Activated CD4-positive, alpha-beta T cell treated with anti-CD3 and anti-CD28 coated beads for 24 hours (primary cell): ENCODE measurements at places on chromosomes 3 and 15.

DNA sequence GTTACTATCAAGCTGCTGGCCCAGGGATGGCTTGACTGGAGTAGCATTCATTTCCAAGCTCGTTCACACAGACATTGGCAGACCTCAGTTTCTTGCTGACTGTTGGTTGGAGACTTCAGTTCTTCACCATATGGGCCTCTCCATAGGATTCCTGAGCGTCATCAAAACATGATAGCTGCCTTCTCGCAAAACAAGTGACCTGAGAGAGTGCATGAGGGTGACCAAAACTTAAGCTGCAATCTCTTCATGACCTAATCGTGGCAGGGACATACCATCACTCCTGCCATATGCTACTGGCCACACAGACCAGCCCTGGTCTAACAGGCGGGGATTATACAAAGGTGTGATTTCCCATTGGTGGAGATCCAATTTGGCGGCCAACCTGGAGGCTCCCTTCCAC lies 46.0 kb upstream of the C3orf22 start:
- no peak for DNase-seq

- DNase-seq, result no peak
Measured at GRCh38 chr15:52136442-52136980, 23.9 kb upstream of the BCL2L10 start.

DNA sequence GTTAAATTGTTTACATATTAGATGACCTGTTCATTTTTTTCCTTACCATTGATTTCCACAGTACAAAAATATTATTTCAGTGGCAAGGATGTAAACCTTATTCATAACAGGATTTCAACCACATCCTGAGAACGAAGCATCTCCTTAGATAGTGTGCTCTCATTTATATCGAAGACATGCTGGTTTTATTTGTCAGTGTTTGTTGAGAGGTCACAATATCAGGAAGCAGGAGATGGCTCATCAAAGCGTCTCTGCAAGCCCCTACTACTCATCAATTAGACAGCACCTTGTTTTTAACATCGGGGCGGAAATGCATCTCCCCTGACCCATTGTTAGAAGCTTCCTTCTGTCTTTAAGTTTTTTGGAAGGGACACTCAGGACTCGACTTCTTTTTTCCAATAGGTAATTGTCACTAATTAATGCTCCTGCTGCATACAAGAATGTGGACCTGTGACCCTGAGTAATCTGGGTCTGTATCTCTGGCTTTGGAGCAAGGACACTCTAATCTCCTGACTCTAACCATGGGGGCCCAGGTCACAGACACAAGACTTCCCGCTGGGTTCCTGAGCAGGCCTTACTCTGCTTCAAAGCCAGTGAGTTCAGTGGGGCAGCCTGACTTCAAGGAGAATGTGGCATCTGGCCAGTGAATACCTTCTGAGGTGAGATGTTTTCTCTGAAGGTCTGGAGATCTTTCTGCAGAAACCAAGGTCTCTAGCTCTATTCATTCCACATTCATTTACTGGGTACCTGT lies 50.3 kb downstream of the MECOM start:
- no peak for DNase-seq

GRCh38 chr15:101437618-101438481 lies 51.7 kb downstream of the PCSK6 start:
- DNase-seq, result no peak

DNA sequence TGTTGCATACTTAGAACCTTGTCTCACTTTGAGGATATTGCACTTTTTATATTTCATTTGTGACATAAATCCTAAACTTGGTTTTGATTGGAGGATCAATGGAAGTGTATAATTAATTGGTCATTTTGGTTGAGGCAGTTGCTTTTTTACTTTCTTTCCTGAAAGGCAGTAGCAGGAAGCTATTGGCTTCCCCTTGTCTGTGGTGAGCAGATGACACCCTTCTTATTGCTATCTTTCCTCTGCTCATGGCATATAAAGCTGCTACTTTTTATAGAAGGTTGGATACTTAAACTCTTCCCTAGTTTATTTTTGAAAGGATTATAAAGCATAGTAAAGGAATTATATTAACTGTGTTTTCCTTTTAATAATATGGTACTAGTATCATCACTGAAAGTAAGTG lies 28.6 kb downstream of the FAM98B start:
- DNase-seq, result no peak

DNA sequence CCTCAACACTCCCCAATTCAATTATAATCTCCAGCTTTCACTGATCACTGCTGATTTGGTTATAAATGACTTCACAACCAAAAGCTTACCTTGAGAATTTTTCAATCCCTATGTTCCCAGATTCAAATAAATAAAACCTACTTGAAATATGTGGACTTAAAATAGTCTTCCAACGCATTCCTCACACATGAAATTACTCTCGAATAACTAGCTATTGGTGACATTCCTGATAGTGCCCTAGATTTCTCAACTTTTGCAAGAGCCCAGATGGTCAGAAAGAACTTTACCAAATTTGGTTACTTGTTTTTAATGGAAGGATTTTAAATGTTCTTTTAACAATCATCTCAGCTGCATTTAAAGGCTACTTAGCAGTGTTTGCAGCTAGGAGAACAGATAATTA lies 605.5 kb downstream of the FHIT start:
- no peak for DNase-seq

- DNase-seq, result no peak
Measured at GRCh38 chr3:160754371-160754854, 1.6 kb upstream of the PPM1L start.

DNA sequence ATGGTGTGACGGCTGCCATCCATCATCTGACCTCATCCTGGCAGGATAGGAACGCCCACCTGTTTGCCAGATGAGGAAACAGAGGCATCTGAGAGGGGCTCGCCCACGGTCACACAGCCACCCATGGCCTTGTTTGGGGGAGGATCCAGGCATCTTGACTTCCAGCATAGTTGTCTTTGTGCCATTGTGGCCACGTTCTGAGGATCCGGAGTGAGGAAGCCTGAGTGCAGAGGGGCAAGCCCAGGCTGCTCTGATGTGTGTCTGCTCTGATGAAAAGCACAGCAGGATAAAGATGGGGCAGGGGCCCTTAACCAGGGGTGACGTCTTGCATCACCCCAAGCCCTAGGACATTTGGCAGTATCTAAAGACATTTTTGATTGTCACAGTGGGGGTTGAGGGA lies 58.7 kb downstream of the FGD5 start:
- DNase-seq, result no peak

- no peak for DNase-seq
Measured at GRCh38 chr3:110957247-110958025, 114.2 kb upstream of the NECTIN3 start.

DNA sequence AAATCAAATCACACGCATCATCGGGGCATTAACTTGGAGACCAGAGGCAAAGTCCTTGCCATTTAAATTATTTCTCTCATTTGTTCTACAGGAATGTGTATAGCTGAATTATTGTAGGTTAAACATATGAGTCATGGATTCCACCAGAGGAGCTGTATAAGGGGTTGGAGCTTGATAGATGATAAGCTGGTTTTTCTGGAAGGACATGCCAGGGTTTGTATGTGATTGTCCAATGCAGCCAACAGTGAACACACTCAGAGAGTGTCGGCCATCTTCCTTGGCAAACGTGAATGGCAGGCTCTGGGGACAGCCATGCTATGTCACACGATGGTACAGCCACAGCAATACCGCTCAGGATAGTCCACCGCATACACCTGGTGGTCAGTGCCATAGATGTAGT lies 25.1 kb downstream of the SSUH2 start:
- DNase-seq, result no peak

- no peak for DNase-seq
Measured at GRCh38 chr3:31353166-31353565, 179.6 kb upstream of the STT3B start.

DNA sequence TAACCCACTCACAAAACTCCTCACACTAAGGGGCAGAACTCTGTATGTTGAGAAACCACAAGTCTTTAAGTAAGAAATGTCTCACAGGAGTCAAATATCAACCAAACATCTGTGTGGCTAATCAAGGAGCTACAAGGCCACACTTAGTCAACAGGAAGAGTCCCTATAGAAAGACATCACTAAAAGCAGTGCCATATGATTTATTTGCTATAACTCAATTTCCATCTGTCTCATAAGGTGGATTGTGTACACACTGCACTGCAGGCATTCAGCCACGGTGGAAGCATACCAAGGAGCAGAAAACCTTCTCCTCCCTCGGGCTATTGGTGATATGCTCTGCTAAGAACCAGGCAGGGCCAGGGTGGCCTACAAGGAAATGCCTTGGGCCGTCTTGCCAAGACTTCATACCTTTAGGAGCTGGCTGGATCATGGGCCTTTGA lies 197.6 kb upstream of the CFAP20DC start:
- no peak for DNase-seq
